Activated T-cell treated with anti-CD3 and anti-CD28 coated beads, Interleukin-2, amount 50 U/mL, for 72 hours (primary cell): ENCODE measurements at places on chromosomes 12 and 14. TPM values are rescaled to one million over a fixed set of nuclear protein-coding genes. Genes with fewer than 3 reads are reported as not detected.

DNA sequence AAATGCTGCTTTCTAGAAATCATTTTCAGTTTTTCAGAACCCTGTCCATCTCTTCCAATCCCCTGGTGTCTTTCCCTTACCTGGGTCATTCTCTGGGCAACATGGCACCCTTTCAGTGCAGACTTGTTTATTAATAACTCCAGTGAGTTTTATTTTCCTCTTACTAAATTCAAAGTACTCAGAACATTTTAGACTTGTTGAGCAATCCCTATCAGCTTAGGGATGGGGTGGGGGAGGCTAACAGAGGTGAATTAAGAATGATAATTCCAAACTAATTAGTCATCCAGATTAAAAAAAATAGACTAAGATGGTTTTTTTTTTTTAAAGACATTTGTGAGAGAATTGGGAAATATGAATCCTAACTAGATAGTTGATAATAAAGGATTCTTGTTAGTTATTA lies 10.7 kb downstream of the GPRC5A start:
- no peak for DNase-seq
- no peak overlapping the region for H3K27ac ChIP-seq
- H3K4me1 ChIP-seq, result peaks cover 35% of the 10 kb centered on the region
- H3K27me3 ChIP-seq, result peaks cover 28% of the 10 kb centered on the region
- no peak overlapping the region for H3K4me3 ChIP-seq

The SNW1 gene
- total RNA-seq, result 125 TPM

The CMTM5 gene
- not detected for total RNA-seq

The TEAD4 gene
- total RNA-seq, result 3.8 TPM

The TAS2R46 gene
- total RNA-seq, result 0.72 TPM

- no peak overlapping the region for H3K4me3 ChIP-seq
- H3K4me1 ChIP-seq, result no peaks in the 10 kb centered on the region
- H3K36me3 ChIP-seq, result no peaks in the 10 kb centered on the region
- DNase-seq, result no peak
- H3K27ac ChIP-seq, result no peak overlapping the region
- H3K27me3 ChIP-seq, result peaks cover 65% of the 10 kb centered on the region
Observed at GRCh38 chr12:30925607-30926242, 823 bp upstream of the TSPAN11 start.

The TEX52 gene
- total RNA-seq, result 0.28 TPM

The KRT85 gene
- total RNA-seq, result not detected

GRCh38 chr12:113519464-113520307 lies 48.0 kb upstream of the LHX5 start:
- no peak overlapping the region for H3K27ac ChIP-seq
- peaks cover 4% of the 10 kb centered on the region for H3K4me1 ChIP-seq
- no peak for DNase-seq
- peaks cover 3% of the 10 kb centered on the region for H3K36me3 ChIP-seq

The RPGRIP1 gene
- total RNA-seq, result not detected

DNA sequence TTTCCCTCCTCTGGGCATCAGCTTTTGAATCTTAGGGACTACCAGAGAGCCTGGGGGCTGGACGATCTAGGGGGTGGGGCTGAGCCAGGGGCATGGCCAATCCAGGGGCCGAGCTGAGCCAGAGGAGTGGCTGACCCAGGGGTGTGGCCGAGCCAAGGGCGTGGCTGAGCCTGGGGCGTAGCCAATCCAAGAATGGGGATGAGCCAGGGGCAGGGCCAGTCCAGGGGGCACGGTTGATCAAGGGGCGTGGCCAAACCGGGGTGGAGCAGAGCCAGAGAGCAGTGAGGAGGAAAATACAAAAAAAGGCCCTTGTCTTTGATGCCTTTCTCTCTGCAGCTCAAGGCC lies 219.3 kb upstream of the NOS1 start:
- DNase-seq, result no peak
- no peak overlapping the region for H3K27ac ChIP-seq
- H3K36me3 ChIP-seq, result no peaks in the 10 kb centered on the region
- no peak overlapping the region for H3K4me3 ChIP-seq
- H3K27me3 ChIP-seq, result peaks cover 7% of the 10 kb centered on the region

- no peaks in the 10 kb centered on the region for H3K27me3 ChIP-seq
- peaks cover 4% of the 10 kb centered on the region for H3K36me3 ChIP-seq
- H3K27ac ChIP-seq, result no peak overlapping the region
- DNase-seq, result no peak
- peaks cover 7% of the 10 kb centered on the region for H3K4me1 ChIP-seq
- H3K4me3 ChIP-seq, result no peak overlapping the region
Observed at GRCh38 chr12:103824845-103825244, 16.2 kb downstream of the NT5DC3 start.

DNA sequence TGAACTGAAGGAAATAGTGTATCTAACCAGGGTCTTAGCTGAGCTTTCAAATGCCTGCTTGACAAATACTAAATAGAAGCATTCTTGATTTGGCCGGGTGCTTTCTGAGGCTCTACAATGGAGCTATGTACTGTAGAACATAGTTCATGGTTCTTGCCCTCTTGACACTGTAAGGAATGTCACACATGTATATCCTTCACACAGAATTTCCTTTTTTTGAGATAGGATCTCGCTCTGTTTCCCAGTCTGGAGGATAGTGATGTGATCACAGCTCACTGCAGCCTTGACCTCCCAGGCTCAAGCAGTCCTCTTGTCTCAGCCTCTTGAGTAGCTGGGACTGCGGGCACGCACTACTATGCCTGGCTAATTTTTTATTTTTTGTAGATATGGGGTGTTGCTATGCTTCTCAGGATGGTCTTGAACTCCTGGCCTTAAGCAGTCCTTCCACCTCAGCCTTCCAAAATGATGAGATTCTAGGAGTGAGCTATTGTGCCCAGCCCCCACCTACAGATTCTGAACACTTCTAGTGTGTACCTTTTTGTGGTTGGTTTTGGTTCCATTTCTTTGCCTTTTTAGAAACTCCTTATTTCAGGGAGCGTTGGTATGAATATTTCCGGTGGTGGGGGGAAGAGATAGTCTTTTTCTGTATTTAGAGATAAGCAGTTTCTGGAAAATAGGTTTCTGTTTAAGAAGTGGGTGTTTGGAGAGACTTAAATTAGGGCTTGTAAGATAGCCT lies 4.2 kb downstream of the MLXIP start:
- H3K4me1 ChIP-seq, result peaks cover 53% of the 10 kb centered on the region
- H3K36me3 ChIP-seq, result peaks cover 7% of the 10 kb centered on the region
- H3K4me3 ChIP-seq, result peak overlapping the region; percentile 75

The SLC25A21 gene
- not detected for total RNA-seq

DNA sequence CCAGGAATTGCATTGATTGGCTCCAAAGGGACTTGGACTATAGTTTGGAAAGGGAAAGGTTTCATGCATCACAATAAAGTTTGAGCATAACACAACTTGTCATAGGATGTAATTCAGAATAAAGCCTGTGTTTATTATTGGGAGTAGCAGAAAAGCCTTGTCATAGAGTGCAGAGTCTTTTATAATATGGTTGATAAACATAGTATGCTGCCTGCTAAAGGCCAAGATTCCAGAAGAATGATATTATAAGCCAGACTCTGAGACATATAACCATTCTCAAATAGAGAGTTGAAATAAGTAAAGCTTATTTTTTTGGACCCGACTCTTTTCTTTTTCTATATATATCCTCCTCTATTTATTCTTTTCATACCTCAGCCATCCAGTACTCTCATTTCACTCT lies 207.3 kb downstream of the LRIG3 start:
- DNase-seq, result no peak
- no peaks in the 10 kb centered on the region for H3K4me1 ChIP-seq
- no peaks in the 10 kb centered on the region for H3K36me3 ChIP-seq
- H3K4me3 ChIP-seq, result no peak overlapping the region
- H3K27me3 ChIP-seq, result no peaks in the 10 kb centered on the region

The NEUROD4 gene
- total RNA-seq, result not detected

- H3K27me3 ChIP-seq, result no peaks in the 10 kb centered on the region
- DNase-seq, result peak; percentile 0
- peak overlapping the region; percentile 97 for H3K27ac ChIP-seq
- peak overlapping the region; percentile 71 for H3K4me3 ChIP-seq
- H3K36me3 ChIP-seq, result peaks cover 70% of the 10 kb centered on the region
Observed at GRCh38 chr14:75531660-75532317, 9.5 kb downstream of the BATF start.

DNA sequence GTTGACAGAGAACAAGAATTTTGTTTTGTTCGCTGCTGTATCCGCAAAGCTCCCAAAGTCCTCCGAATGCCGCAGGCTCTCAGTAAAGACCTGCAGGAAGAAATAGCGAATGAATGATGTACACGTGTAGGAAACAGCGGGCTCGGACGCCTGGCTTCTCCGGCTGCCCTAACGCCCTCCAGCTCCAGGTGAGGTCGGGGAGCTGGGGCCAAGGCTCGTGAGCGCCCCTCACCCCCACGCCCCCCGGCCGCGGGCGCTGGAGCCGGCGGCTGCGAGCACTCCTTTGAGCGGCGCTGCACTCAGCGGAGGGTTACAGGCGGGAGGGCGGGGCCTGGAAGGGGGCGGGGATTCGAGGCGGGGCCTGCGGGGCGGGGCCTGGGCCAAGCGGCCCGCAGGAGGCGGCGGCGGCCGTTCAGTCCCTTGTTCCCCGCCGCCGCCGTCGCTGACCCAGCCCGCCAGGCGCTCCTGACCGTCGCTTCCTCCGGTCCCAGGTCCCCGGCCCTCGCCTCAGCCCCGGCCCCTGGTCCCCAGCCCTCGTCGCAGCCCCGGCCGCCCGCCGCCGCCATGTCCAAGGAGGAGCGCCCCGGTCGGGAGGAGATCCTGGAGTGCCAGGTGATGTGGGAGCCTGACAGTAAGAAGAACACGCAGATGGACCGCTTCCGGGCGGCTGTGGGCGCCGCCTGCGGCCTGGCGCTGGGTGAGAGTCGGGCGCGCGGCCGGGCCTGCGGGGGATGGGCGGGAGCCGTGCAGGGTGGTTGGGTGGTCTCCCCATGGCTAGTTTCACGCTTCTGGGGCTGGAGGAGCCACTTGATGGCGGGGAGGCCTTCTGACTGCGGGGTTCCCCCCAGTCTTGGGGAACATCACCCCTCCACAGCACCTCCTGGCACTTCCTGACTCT lies at the start of gene AACS:
TSS of gene AACS (plus strand) at position 415 of the 898 bp plus-strand sequence. CDS start at position 565, 150 bp downstream.
- peaks cover 30% of the 10 kb centered on the region for H3K4me1 ChIP-seq
- H3K27me3 ChIP-seq, result peaks cover 15% of the 10 kb centered on the region
- H3K4me3 ChIP-seq, result peak within 1 kb of the TSS; percentile 89

GRCh38 chr14:44895716-44896115 lies 66.0 kb downstream of the KLHL28 start:
- DNase-seq, result no peak
- H3K4me1 ChIP-seq, result peaks cover 22% of the 10 kb centered on the region
- peaks cover 5% of the 10 kb centered on the region for H3K36me3 ChIP-seq
- no peaks in the 10 kb centered on the region for H3K27me3 ChIP-seq

DNA sequence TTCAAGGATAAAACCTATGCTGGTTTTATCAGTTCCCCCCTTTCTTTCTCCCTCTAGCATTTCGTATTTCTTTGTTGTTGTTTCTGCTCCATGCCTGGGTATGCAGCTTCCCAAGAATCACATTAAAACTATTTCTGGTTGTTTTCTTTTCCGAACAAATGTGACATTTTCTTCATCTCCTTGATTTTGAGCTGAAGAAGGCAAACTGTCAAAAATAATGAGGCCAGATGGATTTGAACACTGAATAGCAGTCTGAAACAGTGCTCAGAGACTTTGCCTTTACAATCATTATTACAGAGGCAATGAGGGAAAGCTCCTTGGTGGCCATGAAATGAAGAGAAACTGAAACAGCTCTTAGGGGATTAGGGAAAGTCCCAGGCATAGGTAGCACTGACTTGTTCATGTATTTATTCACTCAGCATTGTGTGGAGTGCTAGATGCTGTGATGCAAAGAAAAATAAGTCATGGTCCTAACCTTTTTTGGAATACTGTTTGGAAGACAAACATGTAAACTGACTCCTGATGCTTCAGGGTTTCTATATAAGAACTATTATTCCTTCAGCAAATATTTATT lies 319.5 kb downstream of the FUT8 start:
- peak; percentile 7 for DNase-seq
- H3K4me3 ChIP-seq, result peak overlapping the region; percentile 73
- H3K27ac ChIP-seq, result peak overlapping the region; percentile 83
- peaks cover 8% of the 10 kb centered on the region for H3K36me3 ChIP-seq
- H3K4me1 ChIP-seq, result peaks cover 15% of the 10 kb centered on the region
